ENCODE measurements at places on chromosomes 7 and 10. TPM values are rescaled to one million over a fixed set of nuclear protein-coding genes. Genes with fewer than 3 reads are reported as not detected.

DNA sequence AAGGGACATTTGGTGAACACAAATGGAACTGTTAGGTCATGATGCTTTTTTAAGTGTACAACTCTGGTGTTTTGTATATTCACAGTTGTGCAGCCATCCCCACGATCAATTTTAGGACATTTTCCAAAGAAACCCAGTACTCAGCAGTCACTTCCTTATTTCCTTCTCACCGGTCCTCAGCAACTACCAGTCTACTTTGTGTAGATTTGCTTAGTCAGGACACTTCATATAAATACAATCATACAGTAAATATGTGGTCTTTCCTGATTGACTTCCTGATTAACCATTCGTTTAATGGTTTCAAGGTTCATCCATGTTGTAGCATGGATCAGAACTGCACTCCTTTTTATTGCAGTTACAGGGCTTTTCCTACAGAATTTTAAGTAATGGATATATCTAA is 14.4 kb downstream of the SGPL1 start:
- peaks cover 5% of the 10 kb centered on the region for H3K36me3 ChIP-seq
- no peak for DNase-seq
- H3K4me3 ChIP-seq, result no peak overlapping the region
- peaks cover 16% of the 10 kb centered on the region for H3K4me1 ChIP-seq
- H3K27ac ChIP-seq, result no peak overlapping the region
- no peaks in the 10 kb centered on the region for H3K27me3 ChIP-seq

DNA sequence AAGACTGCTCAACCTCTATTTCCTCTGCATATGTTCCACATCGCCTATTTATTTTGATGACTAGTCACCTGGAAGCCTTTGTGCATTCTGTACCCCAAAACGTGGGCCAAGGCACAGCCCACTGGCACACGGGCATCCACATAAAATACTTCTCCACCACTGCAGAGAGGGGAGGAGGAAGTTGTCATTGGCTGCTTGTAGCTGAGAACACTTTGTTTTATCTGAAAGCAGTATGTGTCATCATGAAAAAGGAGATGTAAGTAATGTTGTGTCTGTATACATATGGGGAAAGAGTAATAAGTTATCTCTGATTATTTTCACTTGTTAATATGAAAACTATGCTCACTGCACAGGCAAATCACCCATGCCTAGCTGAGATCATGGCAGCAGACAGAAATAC is 48.2 kb upstream of the AMPH start:
- peak; percentile 17 for DNase-seq
- no peaks in the 10 kb centered on the region for H3K27me3 ChIP-seq
- no peak overlapping the region for H3K27ac ChIP-seq
- no peak overlapping the region for H3K4me3 ChIP-seq

The ATG9B gene
- not detected for total RNA-seq

GRCh38 chr7:3482147-3482921 is 181.3 kb downstream of the SDK1 start:
- no peaks in the 10 kb centered on the region for H3K27me3 ChIP-seq
- DNase-seq, result no peak
- H3K4me3 ChIP-seq, result no peak overlapping the region
- H3K36me3 ChIP-seq, result no peaks in the 10 kb centered on the region
- no peak overlapping the region for H3K27ac ChIP-seq
- peaks cover 3% of the 10 kb centered on the region for H3K4me1 ChIP-seq

DNA sequence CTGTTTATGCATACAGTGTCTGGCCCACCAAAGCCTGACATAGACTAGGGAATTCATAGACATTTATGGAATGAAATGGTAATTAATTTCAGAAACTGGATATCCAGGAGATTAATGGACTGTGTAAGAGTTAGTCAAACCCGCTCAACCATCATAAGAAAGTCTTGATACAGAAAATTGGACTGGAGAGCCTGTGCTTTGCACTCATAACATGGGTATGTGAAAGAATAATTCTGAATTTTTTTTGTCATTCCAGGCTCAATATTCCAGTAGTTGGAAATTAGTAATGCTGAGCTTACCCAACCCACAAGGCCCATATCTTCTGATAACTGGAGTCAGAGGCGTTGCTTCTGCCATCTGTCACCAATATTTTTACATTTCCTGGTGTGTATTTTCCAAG is 799.7 kb upstream of the IGFBP3 start:
- no peaks in the 10 kb centered on the region for H3K4me1 ChIP-seq
- no peak overlapping the region for H3K27ac ChIP-seq
- no peak overlapping the region for H3K4me3 ChIP-seq
- no peaks in the 10 kb centered on the region for H3K36me3 ChIP-seq
- no peak for DNase-seq

DNA sequence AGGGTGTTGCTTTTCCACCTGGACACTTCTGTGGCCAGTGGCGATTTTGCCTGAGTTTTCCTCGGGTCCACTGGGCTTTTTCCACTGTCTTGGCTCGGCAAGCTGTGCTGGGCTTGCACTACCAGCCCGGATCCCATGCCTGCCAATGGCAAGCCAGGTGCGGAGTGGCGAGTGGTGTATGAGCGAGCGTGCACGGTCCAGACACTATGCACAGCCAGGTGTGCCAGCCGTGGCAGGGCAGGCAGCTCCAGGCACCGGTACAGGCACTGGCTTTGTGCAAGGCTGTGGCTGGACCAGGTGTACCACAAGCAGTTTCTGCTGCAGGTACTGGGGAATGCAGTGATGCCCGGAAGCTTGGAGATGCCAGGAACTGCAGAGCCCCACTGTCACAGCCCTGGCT is 22.1 kb downstream of the INPP5F start:
- H3K27me3 ChIP-seq, result no peaks in the 10 kb centered on the region

The CPXM2 gene
- 56.8 TPM for total RNA-seq

The OPN1SW gene
- total RNA-seq, result not detected

The MARCHF5 gene
- 12.3 TPM for total RNA-seq

The CPSF4 gene
- 21.0 TPM for total RNA-seq

GRCh38 chr10:3622845-3623621 is 162.0 kb downstream of the KLF6 start:
- H3K36me3 ChIP-seq, result no peaks in the 10 kb centered on the region
- H3K27ac ChIP-seq, result peak overlapping the region; percentile 70
- peaks cover 32% of the 10 kb centered on the region for H3K4me1 ChIP-seq
- H3K4me3 ChIP-seq, result no peak overlapping the region
- no peak for DNase-seq
- H3K27me3 ChIP-seq, result no peaks in the 10 kb centered on the region

DNA sequence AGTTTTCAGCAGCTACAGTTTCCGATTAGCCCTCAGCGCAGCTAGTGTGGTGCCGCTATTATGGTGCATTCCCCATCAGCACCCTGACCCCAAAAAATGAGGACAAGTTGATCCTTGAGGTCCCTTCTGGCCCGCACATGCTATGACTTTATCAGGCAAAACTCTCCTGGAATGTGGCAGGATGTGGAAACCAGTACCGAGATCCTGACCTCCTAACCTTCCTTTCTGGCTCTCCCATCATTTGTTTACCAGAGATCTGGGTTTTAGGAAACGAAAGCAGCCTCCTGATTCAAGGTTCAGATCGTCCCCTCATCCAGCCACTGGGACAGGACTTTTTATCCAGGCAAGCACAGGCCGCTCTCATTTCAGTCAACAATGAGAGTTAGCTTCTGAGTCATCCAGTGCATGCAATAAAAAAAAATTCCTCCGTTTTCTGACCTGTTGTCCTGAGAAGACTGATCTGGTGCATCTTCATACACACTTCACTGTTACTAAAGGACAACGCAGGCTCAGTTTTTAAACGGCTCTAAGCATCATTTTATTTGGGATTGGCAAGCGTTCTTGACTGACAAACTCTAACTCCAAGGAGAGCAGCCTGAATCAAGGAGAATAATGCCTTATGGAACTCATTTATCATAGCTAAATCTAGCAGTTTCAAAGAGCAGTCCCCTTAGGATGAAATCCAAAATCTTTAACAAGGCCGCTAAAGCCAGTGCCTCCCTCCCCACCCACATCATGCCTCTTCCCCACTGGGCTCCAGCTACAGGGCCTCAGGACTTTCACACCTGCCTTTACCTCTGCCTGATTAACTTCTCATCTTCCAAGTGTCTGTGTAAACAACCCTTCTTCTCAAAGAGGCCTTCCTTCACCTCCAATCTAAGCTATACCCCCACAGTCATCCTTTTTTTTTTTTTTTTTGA is 17.1 kb downstream of the PDLIM1 start:
- H3K27ac ChIP-seq, result peak overlapping the region; percentile 83
- no peaks in the 10 kb centered on the region for H3K27me3 ChIP-seq
- H3K4me3 ChIP-seq, result no peak overlapping the region
- peak; percentile 92 for DNase-seq

The LIPK gene
- total RNA-seq, result not detected

- DNase-seq, result no peak
- peaks cover 6% of the 10 kb centered on the region for H3K4me1 ChIP-seq
- no peaks in the 10 kb centered on the region for H3K27me3 ChIP-seq
- no peak overlapping the region for H3K27ac ChIP-seq
These were observed 44.1 kb upstream of the OSBPL3 start for GRCh38 chr7:25024066-25024465.

- no peak overlapping the region for H3K27ac ChIP-seq
- H3K36me3 ChIP-seq, result no peaks in the 10 kb centered on the region
- no peak for DNase-seq
- H3K4me1 ChIP-seq, result peaks cover 45% of the 10 kb centered on the region
- no peak overlapping the region for H3K4me3 ChIP-seq
- no peaks in the 10 kb centered on the region for H3K27me3 ChIP-seq
These were observed 158.9 kb downstream of the TCF7L2 start for GRCh38 chr10:113108948-113109347.

- H3K4me3 ChIP-seq, result no peak overlapping the region
- H3K4me1 ChIP-seq, result peaks cover 8% of the 10 kb centered on the region
- DNase-seq, result no peak
- peaks cover 2% of the 10 kb centered on the region for H3K27me3 ChIP-seq
- no peaks in the 10 kb centered on the region for H3K36me3 ChIP-seq
- H3K27ac ChIP-seq, result no peak overlapping the region
These were observed 76.1 kb upstream of the LYZL2 start for GRCh38 chr10:30705625-30706149.

DNA sequence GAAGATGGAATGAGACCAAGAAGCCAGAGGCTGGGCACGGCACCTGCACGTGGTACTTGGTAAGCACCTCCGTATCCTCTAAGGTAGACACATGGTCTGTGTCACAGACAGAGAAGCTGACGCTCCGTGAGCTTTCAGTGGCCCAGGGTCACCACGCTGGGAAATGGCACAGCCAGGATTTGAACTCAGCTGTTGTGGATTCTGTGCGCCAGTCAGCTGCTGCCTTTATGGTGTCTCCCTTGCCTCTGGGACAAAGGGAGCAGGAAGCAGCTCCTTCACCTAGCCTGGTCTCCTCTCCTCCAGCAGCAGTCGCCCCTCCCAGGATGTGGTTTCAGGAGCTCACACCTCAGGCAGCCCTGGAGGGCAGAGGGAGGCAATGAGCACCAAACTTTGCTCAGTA is 110.8 kb downstream of the ARHGAP22 start:
- H3K27ac ChIP-seq, result no peak overlapping the region
- peak; percentile 89 for DNase-seq
- no peaks in the 10 kb centered on the region for H3K27me3 ChIP-seq
- no peaks in the 10 kb centered on the region for H3K36me3 ChIP-seq

The ELOVL3 gene
- total RNA-seq, result not detected

- H3K4me1 ChIP-seq, result no peaks in the 10 kb centered on the region
- H3K4me3 ChIP-seq, result no peak overlapping the region
- H3K36me3 ChIP-seq, result no peaks in the 10 kb centered on the region
- DNase-seq, result no peak
- H3K27ac ChIP-seq, result no peak overlapping the region
These were observed 98.2 kb downstream of the GLRX3 start for GRCh38 chr10:130234171-130234965.

DNA sequence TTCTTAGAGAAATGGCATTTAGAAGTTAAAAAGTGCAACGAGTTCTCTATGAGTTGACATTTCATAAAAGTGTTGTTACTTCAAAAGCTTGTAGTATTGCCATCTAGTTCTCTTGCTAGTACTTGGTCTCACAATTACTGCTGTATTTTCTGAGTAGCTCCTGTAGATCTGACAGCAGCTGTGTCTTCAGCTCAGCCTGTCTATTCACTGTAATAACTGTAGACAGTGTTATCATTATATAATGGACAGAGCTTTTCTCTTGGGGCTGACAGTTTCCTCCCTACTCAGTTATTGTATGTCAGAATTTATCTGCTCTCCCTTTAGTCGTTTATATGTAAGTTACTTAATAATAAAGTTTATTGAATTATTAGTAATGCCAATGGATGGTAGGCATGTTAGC is 388.7 kb upstream of the VSTM2A start:
- H3K4me1 ChIP-seq, result no peaks in the 10 kb centered on the region
- H3K27me3 ChIP-seq, result no peaks in the 10 kb centered on the region
- H3K27ac ChIP-seq, result no peak overlapping the region
- H3K4me3 ChIP-seq, result no peak overlapping the region

- DNase-seq, result no peak
- peaks cover 18% of the 10 kb centered on the region for H3K4me1 ChIP-seq
- no peak overlapping the region for H3K27ac ChIP-seq
- H3K4me3 ChIP-seq, result no peak overlapping the region
- H3K27me3 ChIP-seq, result no peaks in the 10 kb centered on the region
- no peaks in the 10 kb centered on the region for H3K36me3 ChIP-seq
These were observed 95.8 kb downstream of the HIP1 start for GRCh38 chr7:75642810-75643486.

The ZP3 gene
- total RNA-seq, result 0.46 TPM

DNA sequence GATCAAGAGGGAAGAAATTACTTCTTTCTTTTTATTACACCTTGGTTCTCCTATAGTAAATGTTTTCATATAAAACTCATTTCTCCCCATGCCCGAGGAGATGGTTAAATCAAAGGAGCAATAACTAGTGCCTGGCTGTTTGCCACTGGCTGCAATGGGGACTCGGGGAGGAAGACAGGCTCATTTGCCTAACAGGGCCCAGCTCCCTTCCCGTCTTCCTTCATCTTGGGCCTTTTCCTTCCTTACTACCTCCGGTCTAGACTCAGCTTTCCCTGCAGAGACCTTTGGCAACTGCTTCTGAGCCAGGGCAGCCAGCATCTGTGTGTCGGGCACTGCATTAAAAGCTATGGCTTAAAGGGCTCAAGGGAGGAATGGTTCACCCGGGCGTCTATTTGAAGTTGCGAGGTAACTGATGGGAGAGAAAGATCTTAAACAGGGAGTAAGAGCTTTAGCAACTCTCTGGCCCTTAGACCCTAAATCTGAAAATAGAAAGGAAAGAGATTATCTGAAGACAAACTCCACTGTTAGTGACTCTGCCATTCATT is 63.5 kb downstream of the CALD1 start:
- H3K36me3 ChIP-seq, result peaks cover 29% of the 10 kb centered on the region
- H3K27ac ChIP-seq, result peak overlapping the region; percentile 59
- H3K27me3 ChIP-seq, result no peaks in the 10 kb centered on the region
- DNase-seq, result no peak

The FAM25G gene
- total RNA-seq, result not detected

The DDC gene
- total RNA-seq, result not detected

DNA sequence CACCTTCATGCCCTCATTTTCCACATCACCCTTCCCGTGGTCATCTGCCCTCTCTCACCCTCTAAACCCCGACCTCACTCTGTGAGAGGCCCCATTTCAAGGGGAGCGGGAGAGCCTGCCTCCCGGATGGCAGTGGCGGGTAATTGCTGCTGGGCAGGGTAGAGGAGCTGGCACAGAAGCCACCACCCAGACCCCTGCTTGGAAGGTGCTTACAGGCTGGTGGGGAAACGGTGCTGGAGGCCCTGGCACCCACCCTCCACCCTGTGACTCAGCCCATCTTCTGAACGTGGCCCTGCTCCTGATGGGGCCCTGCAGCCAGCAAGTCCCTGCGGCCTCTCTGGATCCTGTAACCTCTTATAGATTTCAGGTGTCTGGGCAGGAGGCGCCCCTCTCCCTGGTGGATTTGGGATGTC is 10.6 kb upstream of the PWWP2B start:
- no peaks in the 10 kb centered on the region for H3K36me3 ChIP-seq
- no peak for DNase-seq
- peaks cover 12% of the 10 kb centered on the region for H3K4me1 ChIP-seq
- H3K4me3 ChIP-seq, result no peak overlapping the region
- H3K27ac ChIP-seq, result no peak overlapping the region

Data from esophagus muscularis mucosa (tissue), 4 donors.